ENCODE measurements at places on chromosomes 3 and 15.

DNA sequence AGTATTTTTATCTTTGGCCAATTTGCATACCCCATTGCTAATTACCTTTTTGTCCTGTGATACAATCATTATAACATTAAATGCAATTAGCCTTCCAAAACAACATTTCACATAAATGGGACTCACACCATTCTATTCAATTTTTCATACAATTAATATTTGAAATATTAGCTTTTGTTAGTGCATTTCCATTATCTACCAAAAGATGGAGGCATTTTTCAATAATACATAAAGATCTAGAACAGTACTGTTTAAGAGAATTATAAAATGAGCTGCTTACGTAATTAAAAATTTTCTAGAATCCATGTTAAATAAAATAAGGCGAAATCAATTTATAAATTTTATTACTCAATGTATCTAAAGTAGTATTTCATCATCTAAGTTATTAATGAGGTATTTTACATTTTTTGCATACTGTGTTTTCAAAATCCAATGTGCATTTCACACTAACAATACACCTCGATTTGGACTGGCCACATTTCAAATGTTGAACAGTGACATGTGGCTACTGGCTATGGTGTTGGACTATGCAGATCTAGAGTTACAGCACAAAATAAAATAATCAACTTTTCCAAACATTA, 74.3 kb downstream of the TJP1 start:
- DNase-seq, result no peak

DNA sequence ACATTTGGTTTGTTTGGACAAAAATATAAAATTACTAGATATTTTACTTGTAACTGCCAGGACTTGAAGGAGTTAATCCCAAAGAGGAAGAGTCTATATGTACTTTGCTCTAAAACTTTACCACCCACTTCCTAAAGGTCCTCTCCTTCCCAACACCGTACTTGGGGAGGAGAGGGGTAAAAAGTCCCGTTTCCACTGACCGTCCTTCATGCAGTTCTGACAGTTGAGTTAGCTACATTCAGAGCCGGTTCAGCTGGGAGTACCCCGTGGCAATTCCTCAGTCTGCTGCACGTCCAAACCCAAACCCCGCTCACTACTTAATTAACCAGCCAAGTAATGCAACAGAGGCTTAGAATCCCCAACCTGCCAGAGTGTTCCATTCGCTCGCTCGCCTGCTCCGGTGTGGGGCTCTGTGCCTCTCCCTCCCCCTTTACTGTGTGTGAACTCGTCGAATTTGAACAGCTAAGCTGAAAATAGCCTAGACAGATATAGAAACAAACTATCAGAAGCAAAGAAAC, 519.7 kb downstream of the FOXP1 start:
- peak; percentile 35 for DNase-seq

GRCh38 chr15:68052431-68052830, 1.7 kb upstream of the PIAS1 start:
- no peak for DNase-seq

DNA sequence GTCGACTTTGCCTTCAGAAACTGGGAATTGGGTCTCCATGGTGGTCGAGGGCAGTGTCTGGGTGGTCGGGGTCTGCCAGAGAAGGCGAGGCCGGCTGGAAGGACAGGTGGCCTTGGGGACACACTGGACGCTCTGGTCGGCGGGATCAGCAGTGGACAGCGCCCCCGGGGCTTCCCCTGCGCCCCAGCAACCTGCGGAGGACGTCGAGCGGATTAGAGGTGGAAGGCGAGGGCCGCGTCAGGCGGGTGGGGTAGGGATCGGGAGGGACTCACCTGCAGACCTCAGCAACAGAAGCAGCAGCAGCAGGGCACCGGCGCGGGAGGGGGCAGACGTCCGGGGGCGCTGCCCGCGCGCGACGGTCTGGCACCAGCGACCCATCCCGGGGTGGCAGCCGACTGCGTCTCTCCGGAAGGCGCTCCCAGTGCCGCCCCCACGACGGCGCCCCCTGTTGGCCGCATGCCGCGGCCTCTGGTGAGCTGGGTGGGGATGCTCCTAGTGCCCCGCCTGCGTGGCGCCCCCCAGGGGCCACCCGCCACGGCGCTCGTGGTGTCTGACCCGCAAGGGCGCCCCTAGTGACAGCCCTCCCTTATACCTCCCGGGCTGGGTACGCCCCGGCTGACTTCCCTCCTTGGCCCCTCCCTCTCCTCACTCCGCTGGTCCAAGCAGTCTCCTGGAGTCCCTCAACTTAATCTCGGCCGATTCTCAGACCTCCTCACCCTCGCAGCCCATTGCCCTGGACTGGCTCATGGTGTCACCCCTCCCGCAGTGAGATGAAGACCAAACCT, at the start of gene PRSS50:
PRSS50 (minus strand) TSS at position 423 of the 785 bp plus-strand sequence; CDS start at position 378, 45 bp downstream.
- no peak for DNase-seq

- DNase-seq, result no peak
These were observed 989 bp downstream of the GNB4 start for GRCh38 chr3:179450261-179450701.

DNA sequence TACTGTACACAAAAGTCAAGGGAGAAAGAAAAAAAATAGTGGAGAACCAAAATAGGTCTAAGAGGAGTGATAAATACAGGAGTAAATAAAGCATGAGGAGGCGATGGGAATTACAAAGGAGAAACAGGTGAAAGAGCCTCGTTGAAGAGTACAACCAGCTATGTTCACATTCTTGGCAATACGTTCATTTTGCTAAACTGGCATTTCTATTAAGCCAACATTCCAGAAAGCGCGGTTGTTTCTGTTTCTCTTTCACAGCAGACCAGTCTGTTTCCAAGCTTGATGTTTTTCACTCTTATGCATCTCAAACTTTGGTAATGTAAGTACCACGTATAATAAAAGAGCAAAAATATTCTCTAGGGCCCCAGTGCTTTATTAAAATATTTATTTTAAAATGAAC, 74.5 kb downstream of the NSUN3 start:
- DNase-seq, result no peak

GRCh38 chr3:71088019-71088708, 495.4 kb downstream of the FOXP1 start:
- DNase-seq, result no peak

- DNase-seq, result no peak
These were observed 105.4 kb upstream of the MRPS22 start for GRCh38 chr3:139238281-139239030.

- no peak for DNase-seq
These were observed 115.9 kb downstream of the VPS8 start for GRCh38 chr3:184927796-184928315.

Measured in hippocampal formation (tissue), 2 donors.